NCI-H1417 treated with DMSO at 0.1 percent for 48 hours (cell line): ENCODE measurements at places on chromosomes 2 and 18.

- DNase-seq, result no peak
Observed at GRCh38 chr2:30514134-30514847, 67.2 kb downstream of the LCLAT1 start.

DNA sequence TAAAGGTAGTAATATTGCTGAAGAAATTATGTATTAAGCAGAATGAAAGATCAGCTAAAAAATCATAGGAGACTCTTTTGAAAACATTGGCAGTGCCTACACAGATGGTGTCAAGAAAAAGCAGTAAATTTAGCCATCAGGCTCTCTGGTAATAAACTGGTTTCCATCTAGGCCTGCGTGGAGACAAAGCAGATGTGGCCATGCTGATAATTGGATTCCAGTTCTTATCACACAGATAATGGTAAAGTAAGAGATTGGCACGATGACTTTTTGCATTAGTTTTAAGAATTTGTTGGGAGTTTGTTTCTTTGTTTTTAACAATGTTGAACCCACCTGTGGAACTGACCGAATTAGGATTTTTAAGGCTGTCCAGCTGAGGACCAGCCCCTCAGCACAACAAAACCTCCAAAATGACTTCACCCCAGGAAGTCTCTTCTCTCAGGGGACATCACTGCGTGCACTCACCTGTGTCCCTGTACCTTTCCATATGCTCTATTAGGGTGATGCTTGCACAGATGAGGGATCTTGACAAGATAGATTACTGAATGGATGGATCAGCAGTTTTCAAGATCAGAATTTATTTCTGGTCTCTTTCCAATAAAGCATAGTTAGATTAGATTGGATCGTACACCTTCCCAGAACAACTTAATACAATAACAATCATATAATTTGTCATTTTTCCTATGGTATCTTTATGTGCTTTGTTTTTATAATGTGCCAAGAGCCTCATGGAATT, 69.1 kb upstream of the DNAJC10 start:
- no peak for DNase-seq

DNA sequence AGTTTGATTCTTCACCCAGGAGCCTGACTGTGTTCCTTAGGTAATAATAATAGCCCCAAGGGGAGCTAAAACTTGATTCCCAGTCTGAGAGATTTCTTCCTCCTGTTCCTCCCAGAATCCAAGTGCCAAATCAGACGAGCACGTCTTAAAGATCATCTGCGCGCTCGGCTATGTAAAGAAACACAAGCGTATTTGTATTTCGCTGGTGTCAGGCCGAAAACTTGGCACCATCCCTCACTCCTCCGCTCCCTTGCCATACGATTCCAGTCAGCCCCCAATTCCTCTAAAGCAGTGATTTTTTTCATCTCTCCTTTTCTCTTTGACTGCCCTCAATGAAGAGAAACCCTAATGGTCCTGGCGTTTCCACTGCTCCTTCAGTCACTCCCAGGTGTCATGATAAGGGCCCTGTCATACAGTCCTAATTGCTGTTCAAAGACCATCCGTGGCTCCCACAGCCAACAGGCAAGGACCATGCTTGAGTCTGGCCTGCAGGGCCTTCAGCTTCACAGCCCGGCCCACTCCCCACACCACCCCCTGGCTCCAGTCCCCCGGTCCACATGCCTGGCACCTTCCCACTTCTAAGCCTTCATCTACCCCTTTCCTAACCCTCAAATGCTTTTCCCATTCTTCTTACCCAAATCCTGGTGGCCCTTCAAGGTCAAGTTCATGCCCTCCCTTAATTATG, 130.8 kb upstream of the ID2 start:
- DNase-seq, result no peak

GRCh38 chr2:3442185-3442584, 62.7 kb downstream of the TRAPPC12 start:
- no peak for DNase-seq

DNA sequence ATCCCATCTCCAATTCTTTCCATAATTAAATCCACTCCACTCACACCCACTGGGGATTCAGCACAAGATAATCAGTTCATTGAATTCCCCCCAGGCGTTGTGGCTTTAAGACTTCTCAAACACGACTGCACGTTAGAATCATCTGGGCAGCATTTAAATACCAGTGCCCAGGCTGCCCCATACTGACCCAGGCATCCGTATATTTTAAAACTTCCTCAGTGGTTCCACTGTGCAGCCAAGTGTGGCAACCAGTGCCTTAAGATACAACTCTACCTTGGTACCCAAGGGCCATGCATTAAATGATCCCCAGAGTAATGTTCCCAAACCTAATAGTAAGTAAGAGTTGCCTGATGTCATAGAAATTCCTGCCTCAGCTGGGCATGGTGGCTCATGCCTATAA, 54.3 kb upstream of the BZW1 start:
- DNase-seq, result no peak

DNA sequence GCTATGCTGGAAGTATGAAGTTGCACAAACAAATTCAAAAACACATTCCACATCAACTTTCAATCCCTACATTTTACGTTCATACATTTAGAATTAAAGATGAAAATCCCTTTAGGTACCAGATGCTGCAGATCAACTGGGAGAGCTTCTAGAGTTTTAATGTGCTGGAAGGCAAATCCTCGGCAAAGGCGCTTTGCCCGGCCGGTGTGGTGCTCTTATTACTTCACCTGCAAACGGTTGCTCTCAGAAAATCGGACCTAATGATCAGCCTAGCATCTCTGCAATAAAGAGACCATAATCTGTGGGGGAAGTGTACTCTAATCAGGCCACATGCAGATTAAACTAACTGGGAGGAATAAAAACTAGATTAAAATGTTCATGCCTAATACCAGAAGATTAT, 513.8 kb downstream of the ZEB2 start:
- no peak for DNase-seq

GRCh38 chr18:77062518-77063003, 70.0 kb downstream of the MBP start:
- no peak for DNase-seq

DNA sequence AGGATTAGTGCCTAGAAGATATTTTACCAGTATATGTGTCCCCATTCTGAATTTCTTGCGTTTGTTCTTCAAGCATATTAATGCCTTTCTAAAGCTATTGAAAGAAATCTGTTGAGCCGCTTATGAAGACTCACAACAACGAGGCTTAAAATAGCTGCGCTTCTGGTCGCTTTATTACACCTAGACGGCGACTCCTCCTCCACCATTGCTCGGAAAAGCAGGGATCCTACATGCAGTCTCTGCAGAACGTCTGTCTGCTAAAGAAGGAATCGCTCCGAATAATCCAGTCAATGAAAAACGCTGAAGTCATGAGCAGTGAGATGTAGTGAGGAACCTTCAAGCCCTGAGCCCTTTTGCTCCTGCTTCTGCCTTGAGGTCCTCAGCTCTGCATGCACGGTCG, 94.8 kb upstream of the ZNF516 start:
- no peak for DNase-seq

GRCh38 chr18:63897072-63897471, 9.6 kb downstream of the SERPINB2 start:
- DNase-seq, result no peak

GRCh38 chr2:112110966-112111365, 27.2 kb upstream of the FBLN7 start:
- no peak for DNase-seq

GRCh38 chr2:1759611-1759930, 15.3 kb upstream of the PXDN start:
- no peak for DNase-seq

GRCh38 chr2:134021830-134022524, 231.9 kb upstream of the MGAT5 start:
- DNase-seq, result no peak

DNA sequence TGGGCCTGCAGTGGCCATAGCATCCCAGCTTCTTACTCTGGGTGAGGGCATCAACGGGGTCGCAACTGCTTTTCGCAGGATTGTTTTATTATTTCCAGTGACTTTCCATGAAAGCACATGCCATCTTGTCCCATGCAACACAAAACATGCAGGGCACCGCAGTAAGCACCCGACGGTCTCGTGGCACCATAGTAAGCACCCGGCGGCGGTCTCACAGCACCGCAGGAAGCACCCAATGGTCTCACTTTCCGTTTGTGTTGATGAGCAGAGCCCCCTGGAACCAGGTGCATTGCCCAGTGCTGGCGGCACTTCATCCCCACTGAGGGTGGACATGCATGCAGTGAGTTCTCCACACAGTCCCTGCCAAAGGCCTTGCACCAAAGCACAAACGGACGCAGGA, 271.9 kb downstream of the MYT1L start:
- no peak for DNase-seq

DNA sequence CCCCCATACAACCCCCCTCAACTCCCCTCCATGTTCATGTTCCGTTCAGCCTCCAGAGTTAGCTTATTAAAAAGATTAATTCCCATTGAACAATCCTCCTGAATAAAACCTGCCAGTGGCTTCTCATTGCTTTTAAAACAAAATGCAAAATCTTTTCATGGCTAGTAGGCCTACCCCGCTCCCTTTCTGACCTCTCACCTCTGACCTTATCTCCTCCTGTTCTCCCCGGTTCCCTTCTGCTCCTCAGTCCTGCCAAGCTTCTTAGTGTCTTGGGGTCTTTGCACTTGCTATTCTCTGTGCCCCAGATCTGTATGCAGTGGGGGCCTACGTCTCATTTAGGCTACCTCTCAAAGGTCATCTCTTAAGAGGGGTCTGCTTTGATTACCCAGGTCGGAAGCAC, 64.3 kb downstream of the RHOB start:
- no peak for DNase-seq

DNA sequence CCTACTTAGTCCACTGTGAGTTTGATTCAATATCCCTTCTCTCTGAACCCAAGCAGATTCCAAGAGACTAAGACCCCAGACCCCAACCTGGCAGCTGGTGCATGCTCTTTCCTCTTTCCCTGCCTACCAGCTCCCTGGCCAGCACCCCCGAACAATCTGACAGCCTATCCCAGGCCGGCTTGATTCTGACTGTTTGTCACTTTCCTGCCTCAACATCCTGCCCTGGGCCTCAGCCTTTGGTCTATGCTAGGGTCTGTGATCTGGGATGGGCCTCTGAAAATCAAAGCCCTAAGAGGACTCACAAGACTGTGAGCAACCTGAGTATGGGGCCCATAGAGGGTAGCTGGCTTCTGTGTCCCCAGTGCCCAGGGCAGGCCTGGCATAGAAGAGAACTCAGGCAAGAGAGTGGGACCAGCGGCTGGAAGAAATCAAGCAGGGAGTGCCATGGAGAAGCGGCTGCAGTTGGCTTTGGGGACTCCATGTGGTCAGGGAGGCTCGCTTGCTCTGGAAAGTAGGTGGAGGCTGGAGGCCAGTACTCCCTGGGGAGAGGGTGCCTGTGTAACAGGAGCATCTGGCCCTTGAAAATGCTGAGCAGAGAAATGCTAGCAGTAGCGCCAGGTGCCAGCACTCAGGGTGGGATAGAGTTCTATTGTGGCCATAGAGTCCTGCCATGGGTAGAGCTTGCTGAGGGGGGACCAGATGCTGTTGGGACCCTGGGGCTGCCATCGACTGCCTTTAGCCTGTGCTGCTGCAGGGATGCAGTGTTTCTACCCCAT, 343.9 kb downstream of the DYSF start:
- DNase-seq, result no peak

DNA sequence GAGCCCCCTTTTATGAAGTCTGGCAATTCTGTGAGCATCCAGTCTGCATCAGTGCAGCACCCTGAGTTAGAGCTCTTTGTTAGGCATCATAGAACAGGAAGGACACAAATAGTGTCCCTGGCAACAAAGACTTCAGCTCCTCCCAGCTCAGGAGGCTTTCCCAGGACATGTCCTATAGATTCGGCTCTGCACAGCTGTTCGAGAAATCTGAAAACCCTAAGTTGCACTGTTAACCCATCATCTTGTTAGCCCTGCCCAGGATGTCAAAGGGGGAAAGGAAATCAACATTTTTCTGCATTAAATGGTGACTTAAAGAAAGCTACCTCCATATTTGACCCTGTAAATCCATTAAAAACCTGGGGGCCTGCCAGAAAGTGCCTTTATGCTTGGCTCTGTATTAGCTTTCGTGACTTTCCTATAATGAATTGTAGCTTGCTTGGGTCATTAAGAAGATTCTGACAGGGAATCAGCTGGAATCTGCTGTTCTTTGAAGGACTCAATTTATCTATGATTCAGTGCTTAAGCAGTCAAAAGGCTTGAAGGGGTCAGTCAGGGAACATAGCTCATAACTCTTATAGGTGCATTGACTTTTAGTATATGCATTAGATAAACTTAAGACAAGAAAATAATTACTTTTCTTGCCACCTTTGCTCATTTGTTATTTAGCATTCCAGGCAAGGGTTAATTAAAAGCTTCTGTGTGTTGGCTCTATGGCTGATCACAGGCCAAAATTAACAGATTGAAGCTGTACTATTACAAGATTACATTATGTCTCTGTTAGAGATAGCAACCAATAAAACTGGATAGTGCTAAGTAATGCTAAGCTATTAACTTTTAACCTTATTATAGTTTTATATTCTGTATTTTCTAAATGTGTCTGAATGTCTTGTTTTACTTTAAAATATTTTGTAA, 20.6 kb downstream of the ERMN start:
- DNase-seq, result no peak

DNA sequence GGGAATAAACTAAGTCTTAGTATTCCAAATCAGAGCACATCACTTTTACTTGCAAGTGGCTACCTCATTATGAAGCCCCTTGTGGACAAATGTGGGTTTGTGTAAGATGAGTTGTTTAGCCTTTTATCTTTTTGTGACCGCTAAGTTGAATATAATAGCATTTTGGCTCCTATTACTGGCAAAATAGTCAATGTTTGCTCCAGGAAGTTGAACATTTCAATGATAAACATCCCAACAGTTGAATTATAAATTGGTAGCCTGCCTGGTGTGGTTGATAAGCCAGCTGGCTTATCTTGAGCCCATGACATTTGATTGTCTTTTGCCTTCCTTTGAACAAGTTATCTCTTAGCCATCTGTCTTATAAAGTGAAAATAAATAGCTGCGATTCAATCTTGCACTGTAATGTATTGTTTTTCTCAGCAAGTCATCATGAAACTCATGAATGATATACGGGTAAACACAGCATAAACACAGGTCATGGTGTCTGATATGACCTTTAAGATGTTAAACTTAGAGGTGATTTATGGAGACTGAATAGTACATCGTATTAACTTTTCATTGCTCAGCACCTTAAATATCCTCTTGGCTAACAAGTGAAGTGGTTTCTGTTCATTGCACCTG, 338.4 kb downstream of the SOCS6 start:
- no peak for DNase-seq

GRCh38 chr2:181585732-181586131, 71.2 kb downstream of the CERKL start:
- DNase-seq, result no peak

- DNase-seq, result no peak
Observed at GRCh38 chr18:48391868-48392267, 17.3 kb downstream of the ZBTB7C start.

- peak; percentile 78 for DNase-seq
Observed at GRCh38 chr2:223586261-223586660, 15.9 kb downstream of the SCG2 start.

GRCh38 chr2:59691518-59692190, 861.8 kb downstream of the BCL11A start:
- DNase-seq, result no peak

GRCh38 chr2:96863575-96864342, 5.9 kb upstream of the ANKRD39 start:
- no peak for DNase-seq
